ENCODE measurements at places on chromosomes 6 and 20.

DNA sequence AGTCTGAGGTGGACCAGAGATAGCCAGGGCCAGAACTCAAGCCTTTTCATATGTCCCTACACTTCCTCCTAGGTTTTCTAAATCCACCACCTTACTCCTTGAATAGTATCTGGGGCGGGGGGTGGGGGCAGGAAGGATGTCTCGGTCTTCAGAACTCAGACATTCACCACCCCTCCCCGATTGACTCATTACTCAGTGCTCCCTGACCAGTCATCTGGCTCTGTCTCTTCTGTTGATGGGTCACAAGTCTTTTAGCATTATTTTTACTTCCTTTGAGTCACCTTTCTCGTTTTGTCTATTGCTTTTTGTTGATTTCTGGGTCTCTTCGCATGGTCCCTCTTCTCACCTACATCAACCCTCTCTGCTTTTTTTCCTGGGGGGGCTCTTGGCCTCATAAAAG, 23.3 kb downstream of the NOX3 start:
- H3K36me3 ChIP-seq, result no peaks in the 10 kb centered on the region
- H3K4me3 ChIP-seq, result no peak overlapping the region
- DNase-seq, result no peak
- H3K27me3 ChIP-seq, result no peaks in the 10 kb centered on the region

DNA sequence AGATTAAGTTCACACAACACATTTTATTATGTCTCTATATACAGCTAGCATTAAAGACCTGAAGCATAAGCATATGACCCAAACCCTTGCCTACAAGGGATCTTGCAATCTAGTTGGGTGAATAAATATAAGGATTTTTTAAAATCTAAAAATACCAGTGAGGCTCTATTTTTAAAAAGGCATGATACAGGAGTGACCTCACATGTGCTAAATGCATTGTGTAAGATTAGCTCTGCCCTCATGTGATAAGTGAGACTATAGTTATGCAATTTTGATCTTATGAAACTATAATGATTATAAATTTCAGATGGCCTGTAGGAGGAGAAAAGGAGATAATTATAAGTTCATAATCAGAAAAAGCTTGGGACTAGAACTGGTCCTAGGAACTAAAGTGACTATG, 451.0 kb upstream of the MAN1A1 start:
- H3K27me3 ChIP-seq, result no peaks in the 10 kb centered on the region
- DNase-seq, result no peak
- H3K4me3 ChIP-seq, result no peak overlapping the region
- H3K36me3 ChIP-seq, result no peaks in the 10 kb centered on the region

GRCh38 chr20:14488756-14489479, 151.5 kb upstream of the FLRT3 start:
- no peak for DNase-seq
- H3K4me1 ChIP-seq, result no peaks in the 10 kb centered on the region
- H3K36me3 ChIP-seq, result no peaks in the 10 kb centered on the region

- H3K4me1 ChIP-seq, result no peaks in the 10 kb centered on the region
- no peaks in the 10 kb centered on the region for H3K27me3 ChIP-seq
- H3K27ac ChIP-seq, result no peak overlapping the region
- H3K36me3 ChIP-seq, result no peaks in the 10 kb centered on the region
- no peak for DNase-seq
Measured at GRCh38 chr6:29466241-29466640, 9.3 kb downstream of the OR2H1 start.

DNA sequence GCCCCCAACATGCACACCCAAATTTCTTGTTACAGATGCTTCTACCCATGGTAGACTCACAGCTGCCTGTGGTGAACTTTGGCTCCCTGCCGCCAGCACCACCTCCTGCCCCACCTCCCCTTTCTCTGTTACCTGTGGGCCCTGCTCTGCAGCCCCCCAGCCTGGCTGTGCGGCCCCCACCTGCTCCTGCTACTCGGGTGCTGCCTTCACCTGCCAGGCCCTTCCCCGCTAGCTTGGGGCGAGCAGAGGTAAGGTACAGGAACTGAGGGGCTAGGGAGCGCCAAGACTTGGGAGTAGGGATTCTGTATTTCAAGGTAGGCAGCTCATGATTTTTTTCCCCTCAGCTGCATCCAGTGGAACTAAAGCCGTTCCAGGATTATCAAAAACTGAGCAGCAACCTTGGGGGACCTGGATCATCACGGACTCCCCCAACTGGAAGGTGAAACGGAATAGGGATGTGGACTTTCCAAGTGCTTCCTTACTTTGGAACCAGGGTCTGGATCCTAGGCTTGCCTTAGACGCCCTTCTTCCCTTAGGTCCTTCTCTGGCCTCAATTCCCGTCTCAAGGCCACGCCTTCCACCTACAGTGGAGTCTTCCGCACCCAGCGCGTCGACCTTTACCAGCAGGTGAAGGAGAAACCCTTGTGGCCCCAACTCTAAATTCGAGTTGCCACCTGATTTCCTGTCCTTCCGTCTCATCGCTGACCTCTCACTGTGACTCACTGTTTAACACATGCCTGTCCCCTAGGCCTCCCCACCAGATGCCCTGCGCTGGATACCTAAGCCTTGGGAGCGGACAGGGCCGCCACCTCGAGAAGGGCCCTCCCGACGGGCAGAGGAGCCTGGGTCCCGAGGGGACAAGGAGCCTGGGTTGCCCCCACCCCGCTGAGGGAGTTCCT, 15.5 kb downstream of the BAG6 start:
- H3K27me3 ChIP-seq, result no peaks in the 10 kb centered on the region
- peaks cover 88% of the 10 kb centered on the region for H3K36me3 ChIP-seq
- H3K4me1 ChIP-seq, result no peaks in the 10 kb centered on the region
- DNase-seq, result no peak
- no peak overlapping the region for H3K27ac ChIP-seq

DNA sequence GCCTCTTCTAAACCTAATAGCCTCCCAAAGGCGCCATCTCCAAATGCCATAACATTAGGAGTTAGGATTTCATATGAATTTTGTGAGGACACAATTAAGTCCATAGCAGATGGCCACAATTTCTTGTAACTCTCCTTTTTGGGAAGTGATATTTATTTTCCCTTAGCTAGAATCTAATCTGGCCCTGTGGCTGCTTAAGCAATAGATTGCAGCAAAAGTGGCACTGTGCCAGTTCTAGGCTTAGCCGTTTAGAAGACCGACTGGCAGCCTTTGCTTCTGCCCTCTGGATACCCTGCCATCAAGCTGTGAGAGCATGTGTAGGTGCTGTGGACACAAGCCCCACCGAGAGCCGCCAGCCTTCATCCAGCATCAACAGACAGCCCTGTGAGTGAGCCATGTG, 15.9 kb upstream of the ADGB start:
- H3K4me3 ChIP-seq, result no peak overlapping the region
- H3K27ac ChIP-seq, result no peak overlapping the region
- H3K27me3 ChIP-seq, result no peaks in the 10 kb centered on the region
- DNase-seq, result peak; percentile 70

GRCh38 chr20:50528804-50529351, 18.7 kb downstream of the PTPN1 start:
- no peaks in the 10 kb centered on the region for H3K27me3 ChIP-seq
- H3K27ac ChIP-seq, result peak overlapping the region; percentile 12
- H3K36me3 ChIP-seq, result no peaks in the 10 kb centered on the region
- no peak overlapping the region for H3K4me3 ChIP-seq
- peaks cover 21% of the 10 kb centered on the region for H3K4me1 ChIP-seq
- no peak for DNase-seq

GRCh38 chr20:25675161-25675560, 21.5 kb downstream of the ZNF337 start:
- no peak overlapping the region for H3K27ac ChIP-seq
- H3K27me3 ChIP-seq, result no peaks in the 10 kb centered on the region
- no peak overlapping the region for H3K4me3 ChIP-seq
- DNase-seq, result no peak
- H3K36me3 ChIP-seq, result peaks cover 46% of the 10 kb centered on the region

GRCh38 chr6:65059568-65059967, 647.5 kb downstream of the EYS start:
- H3K27me3 ChIP-seq, result no peaks in the 10 kb centered on the region
- no peak for DNase-seq
- H3K36me3 ChIP-seq, result no peaks in the 10 kb centered on the region
- no peak overlapping the region for H3K27ac ChIP-seq
- no peak overlapping the region for H3K4me3 ChIP-seq

GRCh38 chr6:30002871-30003270, 58.2 kb upstream of the POLR1H start:
- no peak for DNase-seq
- no peak overlapping the region for H3K27ac ChIP-seq
- no peak overlapping the region for H3K4me3 ChIP-seq
- no peaks in the 10 kb centered on the region for H3K36me3 ChIP-seq
- H3K27me3 ChIP-seq, result no peaks in the 10 kb centered on the region

- peaks cover 9% of the 10 kb centered on the region for H3K4me1 ChIP-seq
- no peak for DNase-seq
- H3K36me3 ChIP-seq, result no peaks in the 10 kb centered on the region
- H3K4me3 ChIP-seq, result no peak overlapping the region
Measured at GRCh38 chr6:81739230-81740195, 13.0 kb downstream of the TENT5A start.

DNA sequence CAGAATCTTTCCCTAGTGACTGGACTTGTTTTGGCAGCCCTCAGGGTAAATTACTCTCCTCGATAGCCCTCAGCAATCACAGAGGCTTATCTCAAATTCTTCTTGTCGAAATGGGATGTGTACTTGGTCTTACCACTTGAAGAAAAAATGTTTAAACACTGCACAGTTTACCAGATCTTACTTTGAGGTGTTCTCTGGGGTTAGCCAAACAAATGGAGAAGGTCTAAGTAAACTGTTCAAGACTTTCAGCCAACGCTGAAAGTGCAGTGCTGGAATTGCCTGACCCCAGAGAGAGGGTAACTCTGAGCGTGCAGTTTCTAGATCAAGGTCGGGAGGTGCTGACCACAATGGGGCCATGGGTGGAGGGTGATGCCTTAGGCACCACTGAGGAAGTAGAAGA, 39.2 kb downstream of the MYLIP start:
- DNase-seq, result no peak
- H3K36me3 ChIP-seq, result no peaks in the 10 kb centered on the region
- no peak overlapping the region for H3K27ac ChIP-seq
- H3K27me3 ChIP-seq, result no peaks in the 10 kb centered on the region
- no peak overlapping the region for H3K4me3 ChIP-seq

GRCh38 chr6:5566718-5567117, 305.4 kb downstream of the FARS2 start:
- no peaks in the 10 kb centered on the region for H3K4me1 ChIP-seq
- no peak overlapping the region for H3K27ac ChIP-seq
- no peaks in the 10 kb centered on the region for H3K36me3 ChIP-seq
- H3K4me3 ChIP-seq, result no peak overlapping the region
- no peak for DNase-seq
- H3K27me3 ChIP-seq, result no peaks in the 10 kb centered on the region

DNA sequence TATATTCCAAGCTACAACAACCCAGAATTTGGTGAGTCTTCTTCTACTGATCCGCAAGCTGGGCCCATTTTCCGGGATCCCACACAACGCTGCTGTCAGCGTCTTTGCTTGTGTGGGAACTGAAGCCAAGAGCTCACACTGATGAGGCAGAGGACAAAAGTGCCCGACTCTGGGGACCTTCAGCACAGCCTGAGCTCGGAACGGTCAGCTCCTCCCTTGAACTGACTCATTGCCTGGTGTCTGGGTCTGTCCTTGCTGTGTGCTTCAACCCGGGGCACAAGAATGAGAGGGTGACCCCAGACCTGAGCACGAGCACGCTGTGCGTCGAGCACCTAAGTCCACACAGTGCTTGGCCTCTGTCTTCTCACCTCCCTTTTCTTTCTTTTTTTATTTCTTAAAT, 33.5 kb downstream of the DACT2 start:
- DNase-seq, result no peak
- H3K27me3 ChIP-seq, result no peaks in the 10 kb centered on the region
- no peak overlapping the region for H3K4me3 ChIP-seq

DNA sequence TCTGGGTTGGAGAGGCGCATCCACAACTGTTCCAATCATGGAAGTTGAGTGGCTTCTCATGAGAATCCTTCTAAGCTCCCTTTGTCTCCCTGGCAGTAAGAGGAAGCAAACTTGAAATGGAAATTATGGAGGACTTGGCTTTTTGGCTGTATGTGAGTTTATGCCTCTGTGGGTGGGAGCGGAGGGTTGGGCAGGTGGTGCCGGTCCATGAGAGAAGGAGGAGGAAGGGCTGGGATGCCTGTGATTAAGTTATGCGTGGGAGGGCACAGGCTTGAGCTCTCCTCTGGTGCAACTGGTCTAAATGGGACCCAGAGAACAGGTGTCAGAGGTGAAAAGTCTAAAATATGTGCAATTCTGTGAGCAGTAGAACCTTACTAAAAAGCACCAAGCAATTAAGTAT, 2.2 kb downstream of the PHACTR3 start:
- peaks cover 8% of the 10 kb centered on the region for H3K27me3 ChIP-seq
- no peaks in the 10 kb centered on the region for H3K4me1 ChIP-seq
- no peak overlapping the region for H3K27ac ChIP-seq
- no peak for DNase-seq
- H3K36me3 ChIP-seq, result no peaks in the 10 kb centered on the region

DNA sequence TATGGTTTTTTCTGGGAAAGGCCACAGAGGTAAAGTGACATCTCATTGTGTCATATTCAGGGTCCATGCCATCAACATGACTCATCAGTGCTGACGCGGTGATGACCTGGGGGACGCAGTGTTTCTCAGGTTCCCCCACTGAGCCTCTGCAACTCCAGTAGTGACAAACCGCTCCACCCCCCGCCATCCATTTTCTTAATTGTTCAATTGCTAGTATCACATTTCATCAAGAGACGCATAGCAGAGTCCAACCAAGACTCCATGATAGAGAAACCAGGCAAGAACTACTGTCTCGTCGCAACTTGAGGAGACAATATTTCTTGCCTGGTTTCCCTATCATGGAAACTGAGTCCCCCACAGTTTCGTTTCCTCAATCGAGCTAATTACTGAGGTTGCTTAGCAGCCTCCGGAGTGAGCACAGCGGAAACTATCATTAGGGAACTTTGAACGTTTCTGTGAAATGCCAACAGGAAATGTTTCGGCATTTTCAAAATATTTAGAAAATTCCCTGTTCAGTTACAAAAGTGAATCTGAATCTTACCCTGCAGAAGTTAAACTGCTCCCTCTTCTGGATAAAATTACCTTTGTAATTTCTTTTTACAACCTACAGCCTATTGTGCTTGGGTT, 12.2 kb upstream of the SERPINB1 start:
- peak; percentile 92 for DNase-seq
- peaks cover 10% of the 10 kb centered on the region for H3K4me1 ChIP-seq
- H3K27ac ChIP-seq, result peak overlapping the region; percentile 81
- no peaks in the 10 kb centered on the region for H3K36me3 ChIP-seq

GRCh38 chr20:54017846-54018245, 52.5 kb downstream of the BCAS1 start:
- H3K27me3 ChIP-seq, result no peaks in the 10 kb centered on the region
- H3K4me1 ChIP-seq, result no peaks in the 10 kb centered on the region
- H3K36me3 ChIP-seq, result no peaks in the 10 kb centered on the region

GRCh38 chr6:16698162-16698533, 63.1 kb downstream of the ATXN1 start:
- H3K4me1 ChIP-seq, result peaks cover 33% of the 10 kb centered on the region
- DNase-seq, result no peak
- no peaks in the 10 kb centered on the region for H3K27me3 ChIP-seq
- no peaks in the 10 kb centered on the region for H3K36me3 ChIP-seq
- no peak overlapping the region for H3K27ac ChIP-seq
- H3K4me3 ChIP-seq, result no peak overlapping the region

- DNase-seq, result no peak
- no peaks in the 10 kb centered on the region for H3K27me3 ChIP-seq
- H3K4me1 ChIP-seq, result no peaks in the 10 kb centered on the region
Measured at GRCh38 chr20:56829788-56830385, 200.8 kb downstream of the TFAP2C start.
